ENCODE measurements at places on chromosomes 1 and 21. TPM values are rescaled to one million over a fixed set of nuclear protein-coding genes. Genes with fewer than 3 reads are reported as not detected.

Gene KRTAP13-2
- total RNA-seq = 2.3 TPM

- no peak for DNase-seq
These were observed 8.7 kb downstream of the C1orf174 start for GRCh38 chr1:3891329-3891865.

GRCh38 chr1:112817555-112818373 is 102.6 kb upstream of the PPM1J start:
- DNase-seq = no peak

- DNase-seq = no peak
These were observed 34.7 kb downstream of the MEF2D start for GRCh38 chr1:156465747-156466365.

DNA sequence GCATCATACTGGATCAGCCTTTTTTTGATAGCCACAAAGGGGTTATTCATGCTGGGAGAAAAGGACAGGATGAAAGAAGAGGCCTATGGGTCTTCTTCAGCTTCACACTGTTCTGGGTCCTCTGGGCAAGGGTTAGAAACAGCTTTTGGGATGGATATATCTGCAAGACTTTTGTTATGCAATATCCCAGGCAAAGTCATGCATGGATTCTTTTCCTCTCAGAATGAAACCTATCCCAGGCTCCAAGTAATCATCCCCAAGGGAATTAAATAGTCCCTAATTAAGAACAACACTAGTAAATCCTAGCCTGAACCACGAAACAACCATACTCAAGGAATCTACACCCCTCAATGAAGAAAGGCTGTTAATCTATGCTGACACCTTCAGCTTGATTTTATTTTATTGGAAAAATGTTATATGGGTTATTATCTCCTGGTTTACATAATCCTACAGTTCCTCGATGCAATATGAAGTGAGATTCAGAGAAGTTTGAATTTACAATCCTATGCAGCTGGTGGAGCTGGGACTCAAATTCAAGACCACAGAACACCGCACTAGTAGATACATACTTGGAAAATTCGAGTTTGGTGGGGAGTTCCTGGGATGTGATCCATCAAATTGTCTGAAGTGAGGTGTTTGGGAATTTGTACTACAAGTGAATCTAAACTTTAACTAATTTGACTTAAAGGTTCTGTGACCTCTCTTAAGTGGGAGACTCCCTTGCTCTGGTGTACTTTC is 338.6 kb downstream of the TBX15 start:
- no peak for DNase-seq

DNA sequence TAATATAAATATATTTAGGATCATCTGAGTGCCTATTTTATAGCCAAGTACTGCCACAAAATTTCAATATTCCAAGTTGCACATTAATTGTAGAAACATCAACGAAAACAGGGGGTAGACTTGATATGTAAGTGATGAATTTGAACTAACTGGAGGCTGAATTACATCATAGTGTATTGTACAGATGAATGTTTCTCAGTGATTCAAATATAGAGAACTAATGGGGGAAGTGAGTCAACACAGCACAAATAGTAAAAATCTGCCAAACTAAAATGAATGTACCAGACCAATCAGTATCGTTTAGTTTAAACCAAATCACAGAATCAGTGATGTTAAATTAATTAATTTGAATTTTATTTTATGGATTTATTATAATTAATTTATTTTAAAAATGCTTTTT is 42.8 kb downstream of the RTCA start:
- DNase-seq = no peak

GRCh38 chr1:159505676-159506075 is 30.1 kb downstream of the OR10J5 start:
- DNase-seq = no peak

DNA sequence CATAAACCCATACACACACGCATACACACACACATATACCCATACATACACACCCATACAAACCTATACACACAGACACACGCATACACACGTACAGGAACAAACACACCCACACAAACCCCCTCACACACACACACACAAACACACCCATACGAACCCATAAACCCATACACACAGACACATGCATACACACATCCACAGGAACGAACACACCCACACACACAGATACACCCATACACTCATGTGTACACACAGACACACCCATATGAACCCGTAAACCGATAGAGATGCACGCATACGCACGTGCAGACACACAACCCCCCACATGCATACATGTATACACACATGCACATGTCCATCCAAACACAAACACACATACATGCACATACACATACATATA is 9.5 kb downstream of the WNT9A start:
- DNase-seq = no peak

- peak; percentile 41 for DNase-seq
These were observed 1.4 kb upstream of the G0S2 start for GRCh38 chr1:209673631-209674417.

Gene RNASEL
- 19.5 TPM for total RNA-seq

DNA sequence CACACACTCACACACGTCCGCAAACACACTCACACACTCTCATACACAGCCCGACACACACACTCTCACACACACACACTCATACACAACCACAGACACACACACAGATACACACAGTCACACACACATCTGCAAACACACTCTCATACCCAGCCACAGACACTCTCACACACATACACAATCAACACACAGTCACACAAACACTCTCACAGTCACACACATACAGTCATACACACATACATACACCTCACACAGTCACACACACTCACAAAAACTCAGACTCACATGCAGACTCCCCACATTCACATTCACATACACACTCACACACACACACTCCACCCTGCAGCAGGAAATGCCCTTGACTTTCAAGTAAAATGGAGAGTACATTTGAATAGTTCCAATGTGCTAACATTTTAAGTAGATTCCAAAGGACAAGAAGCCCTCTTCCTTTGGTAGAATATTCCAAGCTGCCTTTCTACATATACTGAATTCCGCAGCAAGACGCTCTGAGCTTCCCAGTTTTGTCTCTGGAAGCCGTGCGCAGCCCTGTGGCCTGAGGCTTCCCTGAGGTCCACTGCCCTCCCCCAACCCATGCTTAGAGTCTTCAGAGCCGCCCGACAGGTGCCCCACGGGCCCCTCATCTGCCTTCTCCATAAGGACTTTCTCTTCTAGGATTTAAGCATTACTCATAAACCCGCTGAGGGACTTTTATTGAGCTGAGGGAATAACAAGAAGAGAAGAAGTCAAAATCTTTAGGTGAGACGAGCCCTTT is 9.7 kb downstream of the BATF3 start:
- no peak for DNase-seq

Gene TRIM17
- total RNA-seq = not detected

DNA sequence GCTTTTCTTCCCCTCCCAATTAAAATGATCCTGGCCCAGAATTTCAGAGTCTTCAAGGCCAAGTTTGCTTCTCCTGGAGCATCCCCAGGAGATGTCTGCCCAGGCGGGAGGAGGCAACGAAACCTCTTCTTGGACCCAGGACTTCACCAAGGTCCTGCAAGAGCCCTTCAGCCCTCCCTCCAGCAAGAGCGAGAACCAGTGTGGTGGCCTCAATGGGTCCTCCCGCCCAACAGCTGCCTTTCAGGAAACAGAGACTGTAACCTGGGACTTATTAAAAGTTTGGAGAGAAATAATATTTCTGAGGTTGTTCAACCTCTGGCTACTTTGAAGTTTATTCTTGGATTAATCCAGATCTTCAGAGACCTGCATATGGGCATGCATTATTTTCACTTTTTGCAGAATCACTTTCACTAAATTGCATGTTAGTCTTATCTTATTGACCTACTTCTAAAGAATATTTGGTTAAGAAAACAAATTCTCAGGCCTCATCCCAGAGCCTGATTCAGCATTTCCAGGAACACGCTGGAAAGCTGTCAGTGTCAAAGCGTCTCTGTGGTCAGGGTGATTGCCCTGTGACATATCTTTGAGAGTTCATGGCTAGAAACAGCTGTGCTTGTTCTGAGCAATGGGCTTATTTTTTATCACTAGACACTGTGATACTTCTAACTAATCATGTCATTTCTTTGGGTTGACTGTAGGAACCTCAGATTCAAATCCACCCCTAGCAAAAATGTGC is 66.0 kb upstream of the CLDN14 start:
- DNase-seq = no peak

All from colonic mucosa (tissue), 4 donors.